Esophagus mucosa (tissue), 1 donor: ENCODE measurements at places on chromosomes 1 and 21. TPM values are rescaled to one million over a fixed set of nuclear protein-coding genes. Genes with fewer than 3 reads are reported as not detected.

DNA sequence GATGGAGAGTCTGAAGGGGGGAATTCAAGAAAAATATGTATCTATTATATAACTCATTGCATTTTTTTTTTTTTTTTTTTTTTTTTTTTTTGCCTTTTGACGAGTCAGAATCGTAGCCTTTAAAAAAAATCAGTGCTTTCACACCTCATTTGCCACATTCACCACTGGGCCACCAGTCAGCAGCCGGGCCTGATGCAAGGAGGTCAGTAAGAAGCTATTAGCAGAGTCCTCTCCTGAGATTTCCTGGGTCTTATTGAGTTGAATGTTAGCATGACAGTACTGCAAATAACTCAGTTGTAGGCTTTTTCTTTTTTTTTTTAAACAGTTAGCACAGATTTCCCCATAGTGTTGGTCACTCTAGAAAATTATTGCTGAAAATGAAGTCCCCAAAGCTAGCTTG lies 139.8 kb downstream of the SPATA17 start:
- no peak for ATAC-seq

The RAP1GAP gene
- total RNA-seq: 3.0 TPM

The SPATA1 gene
- 1.1 TPM for total RNA-seq

GRCh38 chr1:207050480-207051190 lies 373 bp downstream of the YOD1 start:
- ATAC-seq: peak; percentile 47

The PEA15 gene
- 107 TPM for total RNA-seq

- ATAC-seq: no peak
Observed at GRCh38 chr1:7743346-7743745, 27.8 kb upstream of the VAMP3 start.

DNA sequence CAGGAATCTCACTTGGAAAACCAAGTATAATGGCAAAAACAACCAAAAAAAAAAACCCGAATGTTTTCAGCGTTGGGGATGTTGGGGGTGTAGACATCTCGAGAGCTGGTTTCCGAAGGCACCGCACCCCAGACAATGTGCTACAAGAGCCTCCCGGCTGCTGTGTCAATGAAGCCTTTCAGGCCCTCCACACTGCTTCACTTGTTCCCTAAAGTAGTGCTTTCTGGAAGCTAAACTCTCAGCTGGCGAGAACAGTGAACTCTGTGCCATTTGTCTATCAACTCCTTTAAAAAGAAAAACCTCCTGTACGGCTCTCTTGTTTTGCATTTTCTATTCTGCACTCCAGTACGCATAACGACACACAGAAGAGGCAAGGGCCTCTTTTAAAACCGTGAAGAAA lies 32.5 kb downstream of the PLEKHO1 start:
- no peak for ATAC-seq

The LAX1 gene
- 0.84 TPM for total RNA-seq

DNA sequence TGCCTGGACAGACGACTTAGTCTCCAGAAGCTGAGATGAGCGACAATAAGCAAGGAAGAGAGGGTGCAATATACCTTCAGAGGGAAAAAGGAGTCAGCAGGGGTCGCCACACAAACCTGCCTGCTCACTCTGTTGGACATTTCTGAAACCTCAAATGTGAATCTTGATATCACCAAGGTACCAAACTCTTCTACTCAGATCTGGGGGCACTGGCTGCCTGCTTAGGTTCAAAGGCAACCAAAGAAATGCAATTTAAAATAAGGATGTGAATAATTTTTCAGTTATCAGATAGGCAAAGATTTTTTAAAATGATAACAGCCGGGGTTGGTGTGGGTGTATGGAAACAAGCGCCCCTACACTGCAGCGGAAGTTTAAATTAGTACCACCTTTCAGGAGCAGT lies 164.2 kb downstream of the HIVEP3 start:
- no peak for ATAC-seq

DNA sequence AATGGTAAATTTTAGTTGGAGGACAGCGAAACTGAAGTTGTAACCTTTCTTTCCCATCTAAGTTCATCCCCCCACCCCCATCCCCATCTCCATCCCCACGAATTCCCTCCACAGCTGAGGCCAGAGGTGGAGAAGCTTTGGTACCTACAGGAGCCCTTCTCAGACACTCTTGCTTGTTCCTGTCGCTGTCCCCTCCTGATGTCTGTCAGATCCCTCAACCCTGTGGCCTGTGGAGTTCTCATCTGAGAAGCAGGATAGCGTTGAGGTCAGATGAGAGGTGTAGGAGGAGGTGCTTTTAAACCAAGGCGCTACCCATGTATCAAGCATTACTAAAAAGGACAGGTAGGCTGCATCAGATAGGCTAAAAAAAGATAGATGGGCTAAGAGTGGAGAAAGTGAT lies 769 bp downstream of the NTPCR start:
- ATAC-seq: peak; percentile 16

DNA sequence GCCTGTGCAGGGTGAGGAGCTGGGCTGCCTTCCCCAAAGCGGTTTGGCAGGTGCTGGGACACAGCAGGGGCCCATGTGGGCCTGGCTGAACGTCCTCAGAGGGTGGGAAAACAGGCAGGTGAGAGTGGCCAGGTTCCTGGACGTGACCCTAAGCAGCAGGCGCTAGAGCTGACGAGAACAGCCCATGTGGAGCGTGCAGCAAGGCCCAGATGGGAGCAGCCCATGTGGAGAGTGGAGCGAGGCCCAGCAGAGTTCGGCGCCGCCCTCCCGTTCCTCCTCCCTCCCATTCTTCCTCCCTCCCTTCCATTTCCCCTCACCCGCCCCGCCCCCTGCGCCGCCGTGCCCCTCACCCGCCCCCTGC lies 314.4 kb upstream of the VAMP3 start:
- no peak for ATAC-seq

The FOXD3 gene
- total RNA-seq: not detected

The LCE1B gene
- not detected for total RNA-seq

- ATAC-seq: no peak
Observed at GRCh38 chr1:218304281-218305039, 19.4 kb downstream of the RRP15 start.

DNA sequence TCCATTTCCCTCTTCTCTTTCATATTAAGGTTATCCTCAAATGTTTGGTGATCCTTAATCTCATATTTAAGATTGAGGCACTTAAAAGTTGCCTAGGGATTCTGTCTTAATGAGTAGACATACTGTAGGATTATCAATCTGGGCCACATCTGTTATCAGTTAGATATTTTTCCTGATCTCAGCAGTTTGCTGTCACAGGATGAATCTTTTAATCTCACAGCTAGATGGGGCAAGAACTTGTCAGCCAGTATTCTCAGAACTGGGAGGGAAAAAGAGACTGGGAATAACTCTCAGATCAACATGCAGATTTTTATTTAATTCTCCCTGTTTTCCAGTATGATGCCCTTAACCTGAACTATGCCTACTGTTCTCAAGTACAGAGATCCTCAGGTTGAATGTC lies 14.0 kb downstream of the ZNF644 start:
- ATAC-seq: no peak

The PIAS3 gene
- total RNA-seq: 39.5 TPM

The NAV1 gene
- total RNA-seq: 26.4 TPM

The HP1BP3 gene
- total RNA-seq: 147 TPM

The VANGL2 gene
- 12.3 TPM for total RNA-seq

GRCh38 chr21:43740497-43741156 lies 21.7 kb downstream of the PDXK start:
- peak; percentile 56 for ATAC-seq

DNA sequence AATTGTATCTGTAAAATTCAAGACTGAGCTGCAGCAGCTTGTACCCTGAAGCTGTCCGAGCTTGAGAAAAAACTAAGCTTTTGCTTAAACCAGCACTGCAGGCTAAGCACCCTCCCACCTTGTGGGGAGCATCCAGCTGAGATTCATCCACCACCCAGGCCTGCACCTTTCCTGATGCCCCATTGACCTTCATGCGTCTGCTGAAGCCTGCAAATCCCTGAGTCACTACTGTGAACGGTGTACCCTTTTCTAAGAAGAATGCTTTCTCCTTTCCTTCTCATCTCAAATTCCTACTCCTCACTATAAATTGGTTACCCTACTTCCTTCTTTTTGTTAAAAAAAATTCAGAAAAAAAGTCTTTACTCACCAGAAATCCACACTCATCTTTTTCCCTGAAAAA lies 90.9 kb upstream of the RGS18 start:
- ATAC-seq: no peak
